ENCODE measurements at places on chromosomes 4 and X.

GRCh38 chr4:53608242-53608641 is 17.0 kb upstream of the LNX1 start:
- DNase-seq, result no peak

- DNase-seq, result no peak
These were observed 106.0 kb upstream of the NDST4 start for GRCh38 chr4:115219315-115219860.

DNA sequence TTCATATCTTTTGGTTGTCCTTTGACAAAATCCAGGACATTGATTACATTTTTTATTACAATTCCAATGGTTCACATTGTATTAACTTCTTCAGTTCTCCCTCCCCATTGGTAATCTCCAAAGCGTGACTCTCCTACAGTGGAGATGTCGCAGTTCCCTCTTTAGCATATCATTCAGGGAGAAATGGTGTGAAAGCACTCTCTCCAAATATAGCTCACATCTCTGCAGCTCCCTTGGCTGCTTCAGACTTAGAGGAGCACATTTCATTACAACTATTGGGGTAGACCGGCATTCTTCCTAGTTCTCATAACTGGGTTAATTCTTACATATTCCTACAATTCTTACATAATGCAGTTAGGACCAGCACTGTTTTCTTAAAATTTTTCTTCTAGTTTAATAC is 25.3 kb downstream of the RNF150 start:
- no peak for DNase-seq

- DNase-seq, result no peak
These were observed 63.9 kb upstream of the PTPN13 start for GRCh38 chr4:86530183-86530582.

- peak; percentile 41 for DNase-seq
These were observed 81.0 kb upstream of the ZDHHC15 start for GRCh38 chrX:75603833-75604232.

DNA sequence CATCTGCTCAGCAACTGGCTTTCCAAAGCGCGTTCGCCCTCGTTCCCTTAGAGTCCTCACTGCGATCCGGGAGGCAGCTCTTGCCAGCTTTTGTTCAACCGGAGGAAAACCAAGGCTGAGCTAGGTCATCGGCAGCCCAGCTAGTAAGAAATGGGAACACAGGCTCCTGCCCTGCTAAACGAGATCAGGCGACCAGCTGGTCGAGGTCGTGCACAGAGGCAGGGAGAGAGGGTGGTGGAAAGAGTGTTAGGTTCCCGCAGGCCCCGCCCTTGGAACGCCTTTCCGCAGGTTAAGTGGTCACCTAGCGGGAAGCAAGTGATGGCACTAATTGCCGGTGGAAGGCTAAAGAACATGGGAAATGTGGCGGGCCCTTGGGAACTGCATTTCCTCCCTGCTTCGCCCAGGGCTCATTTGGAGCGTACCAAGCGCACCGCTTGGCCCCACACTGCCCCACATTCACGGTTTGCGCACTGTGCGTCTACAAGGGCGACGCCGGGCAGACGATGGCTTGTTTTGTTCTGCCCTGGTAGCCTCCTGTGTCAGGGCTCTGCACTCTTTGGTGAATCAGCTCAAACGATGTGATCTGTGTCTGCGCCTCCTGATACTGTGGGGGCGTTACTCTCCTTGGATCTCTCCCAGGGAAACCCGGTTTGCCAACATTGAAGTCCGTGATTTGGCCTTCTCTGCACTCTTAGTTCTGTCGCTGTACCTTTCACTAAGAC is 7.2 kb upstream of the PRDM8 start:
- no peak for DNase-seq

DNA sequence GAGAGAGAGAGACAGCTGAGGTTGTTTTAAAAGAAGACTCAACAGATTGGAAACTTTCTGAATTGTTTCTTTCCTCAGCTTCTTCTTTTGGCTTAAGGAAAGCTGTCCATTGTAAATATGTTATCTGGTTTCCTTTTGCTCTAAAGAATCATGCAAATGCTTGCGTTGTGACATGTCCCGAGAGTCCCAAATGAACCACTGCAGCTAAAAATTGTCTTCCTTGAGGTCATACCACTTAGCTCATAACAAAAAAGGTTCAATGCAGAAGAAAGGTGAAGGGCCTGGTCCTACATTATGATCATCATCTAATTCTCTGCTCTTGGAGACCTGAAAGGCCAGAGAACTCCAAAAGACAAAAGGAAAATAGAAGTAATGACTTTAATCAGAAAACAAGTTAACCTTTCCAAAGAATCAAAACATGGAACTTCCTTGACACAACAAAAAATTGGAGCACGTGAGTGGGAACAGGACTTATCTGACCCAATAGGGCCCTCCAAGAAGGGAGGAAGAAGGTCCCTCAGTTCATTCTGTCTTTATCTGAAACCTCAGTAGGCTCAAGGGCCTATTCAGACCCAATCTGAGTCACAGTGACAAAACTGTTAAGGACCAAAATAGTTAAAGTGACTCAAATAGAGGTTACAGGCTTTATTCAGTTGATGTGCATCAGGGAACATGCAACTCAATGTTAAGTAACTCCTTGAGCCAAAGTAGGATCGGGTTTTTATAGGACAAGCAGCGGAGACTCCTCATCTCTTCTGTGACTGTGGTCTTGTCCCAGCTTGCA is 14.7 kb upstream of the VSIG1 start:
- DNase-seq, result no peak

DNA sequence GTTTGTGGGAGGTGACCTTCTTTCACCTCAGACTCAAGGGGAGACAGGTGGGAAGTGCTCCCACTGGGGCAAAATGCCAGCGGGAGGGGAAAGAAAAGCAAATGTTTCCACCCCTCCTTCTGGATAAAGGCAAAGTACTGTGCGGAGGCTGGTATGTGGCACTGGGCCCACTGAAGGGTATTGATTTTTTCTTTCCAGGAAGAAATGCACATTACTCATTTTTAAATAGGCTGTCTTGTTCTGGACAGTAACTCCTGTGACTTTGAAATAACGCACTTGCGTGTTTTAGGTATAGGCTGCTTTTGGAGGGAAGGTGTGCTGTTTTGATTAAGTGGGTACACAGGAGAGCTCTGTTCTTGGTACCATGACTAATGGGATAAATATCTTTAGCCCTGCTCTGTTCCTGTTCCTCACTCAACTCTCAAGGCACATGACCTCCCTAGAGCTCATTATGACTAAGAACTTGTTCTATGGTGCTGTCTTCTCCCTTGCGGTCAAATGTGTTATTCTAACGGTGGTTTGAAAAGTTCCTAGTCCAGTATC is 40.7 kb upstream of the MBTPS2 start:
- DNase-seq, result no peak

- DNase-seq, result no peak
These were observed 4.5 kb upstream of the PLCXD1 start for GRCh38 chrX:276581-277201.

GRCh38 chrX:120358737-120359456 is 3.0 kb upstream of the ATP1B4 start:
- no peak for DNase-seq

GRCh38 chr4:102612210-102612609 is 111.1 kb downstream of the NFKB1 start:
- DNase-seq, result no peak

GRCh38 chr4:166309286-166309685 is 436.2 kb downstream of the TLL1 start:
- no peak for DNase-seq

- DNase-seq, result no peak
These were observed 456.5 kb upstream of the ADGRL3 start for GRCh38 chr4:60743654-60744053.

GRCh38 chrX:67568769-67569168 is 24.9 kb downstream of the AR start:
- no peak for DNase-seq

DNA sequence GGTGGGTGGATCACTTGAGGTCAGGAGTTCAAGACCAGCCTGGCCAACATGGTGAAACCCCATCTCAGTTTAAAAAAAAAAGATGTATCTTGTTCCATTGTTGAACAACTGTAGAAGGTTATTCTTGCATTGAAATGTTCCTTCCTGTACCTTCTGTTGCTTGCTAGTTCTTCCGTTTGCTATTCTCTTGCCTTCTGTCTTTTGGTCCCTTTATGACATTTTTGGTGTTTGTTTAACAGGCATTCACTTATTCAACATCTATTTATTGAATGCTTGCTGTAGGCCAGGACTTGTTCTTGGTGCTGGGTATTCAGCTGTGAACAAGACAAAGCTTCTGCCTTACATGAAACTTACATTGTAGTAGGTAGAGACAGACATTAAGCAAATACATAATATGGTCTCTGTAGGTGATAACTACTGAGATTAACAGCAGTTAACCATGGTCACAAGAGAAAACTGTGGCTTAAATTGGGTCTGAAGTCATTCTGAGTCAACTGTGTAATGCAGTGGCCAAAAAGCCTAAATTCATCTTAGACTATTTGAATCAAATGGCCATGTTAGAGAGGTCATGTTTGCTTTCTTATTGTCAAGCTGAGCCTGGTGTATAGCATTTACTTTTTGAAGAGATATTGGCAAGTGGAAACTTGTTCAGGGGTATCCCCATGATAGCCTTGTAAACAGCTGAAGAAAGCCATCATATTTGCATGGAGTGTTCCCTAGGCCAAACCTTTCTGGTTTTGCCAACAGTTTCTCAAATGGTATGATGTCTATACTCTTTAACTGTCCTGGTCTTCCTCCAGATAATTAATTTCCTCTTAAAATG is 35.6 kb downstream of the GAB1 start:
- no peak for DNase-seq

GRCh38 chr4:140071806-140072205 is 82.2 kb downstream of the MAML3 start:
- peak; percentile 61 for DNase-seq

GRCh38 chr4:147826288-147826646 is 94.4 kb downstream of the ARHGAP10 start:
- DNase-seq, result no peak

DNA sequence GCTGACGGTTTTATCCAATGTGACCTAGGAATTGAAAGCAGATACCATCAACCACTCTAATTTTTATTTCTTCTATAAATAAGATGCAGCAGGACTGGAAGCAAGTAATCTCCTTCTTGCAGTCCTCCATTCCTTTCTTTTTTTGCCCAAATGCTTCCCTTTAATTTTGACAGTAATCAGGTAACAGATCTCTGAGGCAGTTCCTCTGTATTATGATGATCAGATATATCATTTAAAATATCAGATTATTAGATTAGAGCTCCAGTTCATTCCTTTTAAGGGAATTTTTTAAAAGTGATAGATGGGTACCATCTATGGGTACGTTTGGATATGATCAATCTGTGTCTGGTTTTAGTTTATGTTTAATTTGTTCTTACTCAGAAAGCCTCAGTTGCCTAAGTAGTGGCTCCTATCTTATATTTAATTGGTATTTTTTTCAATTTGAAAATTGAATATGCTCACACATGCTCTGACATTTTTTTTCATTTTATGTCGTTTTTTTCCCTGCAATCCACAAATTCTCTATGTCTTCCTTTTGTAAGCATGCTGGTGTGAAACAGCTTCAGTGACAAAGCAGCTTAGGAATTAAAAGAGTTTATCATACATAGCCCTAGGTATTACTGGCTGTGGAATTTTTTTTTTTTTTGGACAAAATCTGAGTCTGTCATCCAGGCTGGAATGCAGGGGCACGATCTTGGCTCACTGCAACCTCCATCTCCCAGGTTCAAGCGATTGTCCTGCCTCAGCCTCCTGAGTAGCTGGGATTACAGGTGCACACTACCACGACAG is 73.7 kb upstream of the ANK2 start:
- no peak for DNase-seq

- DNase-seq, result no peak
These were observed 21.5 kb upstream of the GTPBP6 start for GRCh38 chrX:340121-340520.
